ENCODE measurements at places on chromosomes 16 and 17.

- no peak for DNase-seq
Observed at GRCh38 chr16:86508028-86508946, 2.0 kb upstream of the FOXF1 start.

DNA sequence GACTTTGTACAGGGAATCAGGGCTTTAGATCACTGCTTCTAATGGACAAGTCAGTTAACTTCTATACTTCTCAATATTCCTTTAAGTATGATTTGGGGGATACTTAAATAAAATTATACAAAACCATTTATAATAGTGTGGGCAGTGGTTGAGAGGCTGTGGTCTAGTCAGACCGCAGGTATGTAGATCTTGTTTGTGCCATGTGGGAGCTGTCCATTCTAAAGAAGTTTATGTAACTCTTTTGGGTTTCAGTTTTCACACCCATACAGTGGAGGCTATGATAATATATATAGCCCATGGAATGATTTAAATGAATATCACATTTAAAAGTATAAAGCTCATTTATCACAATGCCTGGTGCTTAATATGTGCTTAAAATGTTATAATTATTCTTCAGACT lies 654.3 kb upstream of the KIF2B start:
- no peak for DNase-seq

- no peak for DNase-seq
Observed at GRCh38 chr16:58464047-58464915, 35.7 kb upstream of the NDRG4 start.

- peak; percentile 52 for DNase-seq
Observed at GRCh38 chr17:29176558-29177351, 3.4 kb downstream of the MYO18A start.

- no peak for DNase-seq
Observed at GRCh38 chr16:83187405-83187804, 560.6 kb downstream of the CDH13 start.
